ENCODE measurements at places on chromosomes 13 and 19. TPM values are rescaled to one million over a fixed set of nuclear protein-coding genes. Genes with fewer than 3 reads are reported as not detected.

Gene FPR2
- not detected for total RNA-seq

Gene COL4A2
- total RNA-seq, result 0.42 TPM

Gene DMAC2
- 50.5 TPM for total RNA-seq

Gene SLC25A41
- 1.4 TPM for total RNA-seq

Gene EXOC3L2
- total RNA-seq, result not detected

Gene OLFM4
- 55.7 TPM for total RNA-seq

Gene ACTL9
- not detected for total RNA-seq

Gene ZNF30
- total RNA-seq, result 4.2 TPM

Gene ANKRD27
- total RNA-seq, result 40.8 TPM

Gene CCDC122
- total RNA-seq, result 6.2 TPM

Gene MTUS2
- total RNA-seq, result not detected

Gene LILRA5
- not detected for total RNA-seq

Gene TPTE2
- not detected for total RNA-seq

Gene P2RY11
- 25.2 TPM for total RNA-seq

Gene LILRA1
- not detected for total RNA-seq
